PC-9 (cell line): ENCODE measurements at places on chromosomes 13 and 19. TPM values are rescaled to one million over a fixed set of nuclear protein-coding genes. Genes with fewer than 3 reads are reported as not detected.

The ADPRHL1 gene
- 11.5 and 16.9 TPM in 2 replicates for total RNA-seq

The GPI gene
- total RNA-seq, result 365 and 522 TPM in 2 replicates

The CCDC61 gene
- 22.8 and 24.8 TPM in 2 replicates for total RNA-seq

The RFXAP gene
- total RNA-seq, result 3.9 and 5.6 TPM in 2 replicates

The TMEM150B gene
- total RNA-seq, result not detected in 2 replicates

DNA sequence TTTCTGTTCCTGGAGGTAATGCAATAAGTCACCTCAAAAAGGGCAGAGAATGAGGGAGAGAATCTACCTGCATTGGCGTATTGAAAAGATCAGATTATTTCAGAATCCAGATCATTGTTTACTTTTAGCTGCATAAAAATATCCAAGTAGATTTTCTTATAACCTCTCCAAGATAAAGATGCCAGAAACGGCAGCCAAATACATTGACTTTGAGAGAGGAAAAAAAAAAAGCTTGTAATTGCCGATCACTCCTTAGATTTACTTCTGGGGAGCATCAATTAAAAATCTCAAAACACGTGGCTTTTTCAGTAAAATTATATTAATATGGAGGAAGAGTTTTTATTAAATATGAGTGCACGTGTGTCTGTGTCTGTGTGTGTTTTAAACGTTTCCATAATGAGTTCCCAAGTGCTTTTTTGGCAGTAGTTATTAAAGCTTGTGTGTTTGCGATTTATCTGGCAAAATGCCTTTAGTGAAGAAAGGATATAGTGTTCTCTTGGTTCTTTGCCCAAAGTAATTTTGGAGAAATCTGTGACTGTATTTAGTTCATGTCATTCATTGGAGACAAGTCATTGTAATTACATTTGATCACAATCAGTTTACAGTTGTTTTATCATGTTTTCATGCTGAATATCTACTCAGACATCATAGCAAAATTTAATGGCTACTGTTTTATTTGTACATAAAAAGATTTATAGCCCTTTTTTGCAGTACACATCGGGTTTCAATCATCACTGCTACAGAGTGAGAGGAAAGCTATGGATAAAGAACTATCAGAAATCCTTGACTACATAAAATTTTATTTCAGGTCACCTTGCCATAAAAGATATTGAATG lies 176.1 kb downstream of the TM9SF2 start:
- no peaks in the 10 kb centered on the region for H3K27me3 ChIP-seq
- H3K27ac ChIP-seq, result no peak overlapping the region
- no peaks in the 10 kb centered on the region for H3K4me1 ChIP-seq
- H3K4me3 ChIP-seq, result no peak overlapping the region

DNA sequence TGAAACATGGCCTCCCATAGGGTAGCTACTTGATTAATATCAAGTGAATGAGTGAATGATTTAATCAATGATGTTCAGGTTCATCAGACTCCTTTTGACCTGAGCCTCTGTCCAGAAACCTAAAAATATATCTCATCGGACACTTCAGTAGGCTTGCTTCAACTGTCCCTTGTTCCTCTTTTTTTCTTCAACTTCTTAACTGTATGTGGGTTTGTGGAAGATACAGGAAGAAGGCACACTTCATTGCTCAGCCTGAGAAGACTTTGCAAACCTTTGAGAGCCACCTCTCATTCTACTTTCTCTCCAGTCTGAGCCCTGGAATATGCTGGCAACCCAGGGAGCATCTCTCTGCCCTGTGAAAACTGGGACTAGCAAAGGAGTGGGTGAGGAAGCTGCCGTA lies 557.0 kb downstream of the FGF9 start:
- peaks cover 59% of the 10 kb centered on the region for H3K27me3 ChIP-seq
- no peak overlapping the region for H3K27ac ChIP-seq
- no peaks in the 10 kb centered on the region for H3K36me3 ChIP-seq
- H3K4me3 ChIP-seq, result no peak overlapping the region
- DNase-seq, result no peak

- DNase-seq, result no peak
- H3K4me3 ChIP-seq, result no peak overlapping the region
- no peak overlapping the region for H3K27ac ChIP-seq
- no peaks in the 10 kb centered on the region for H3K36me3 ChIP-seq
- no peaks in the 10 kb centered on the region for H3K27me3 ChIP-seq
Observed at GRCh38 chr13:80452279-80452678, 111.4 kb upstream of the SPRY2 start.

DNA sequence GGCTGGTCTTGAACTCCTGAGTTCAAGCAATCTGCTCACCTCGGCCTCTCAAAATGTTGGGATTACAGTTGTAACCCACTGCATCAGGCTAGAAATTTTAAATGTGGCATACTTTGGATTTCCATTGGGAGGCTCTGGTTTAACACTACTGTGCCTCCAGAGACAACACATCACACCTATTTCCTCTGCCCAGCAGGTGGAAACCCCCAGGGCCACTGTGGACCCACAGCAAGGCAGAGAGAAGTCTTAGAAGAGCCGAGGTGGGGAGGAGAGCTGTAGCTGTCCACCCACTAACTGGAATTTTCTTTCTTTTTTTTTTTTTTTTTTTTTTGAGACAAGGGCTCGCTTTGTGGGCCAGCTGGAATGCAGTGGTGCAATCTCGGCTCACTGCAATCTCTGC lies 39.4 kb downstream of the IER2 start:
- H3K27me3 ChIP-seq, result no peaks in the 10 kb centered on the region
- H3K27ac ChIP-seq, result no peak overlapping the region
- H3K36me3 ChIP-seq, result no peaks in the 10 kb centered on the region
- no peaks in the 10 kb centered on the region; the same call in 1 of the 2 replicates for H3K4me1 ChIP-seq
- no peak overlapping the region for H3K4me3 ChIP-seq

- no peak for DNase-seq
- H3K4me3 ChIP-seq, result no peak overlapping the region
- no peak overlapping the region for H3K27ac ChIP-seq
- H3K27me3 ChIP-seq, result no peaks in the 10 kb centered on the region
- H3K36me3 ChIP-seq, result no peaks in the 10 kb centered on the region
- H3K4me1 ChIP-seq, result peaks cover 20% of the 10 kb centered on the region
Observed at GRCh38 chr13:95260031-95260525, 41.2 kb downstream of the ABCC4 start.

- no peak overlapping the region for H3K27ac ChIP-seq
- no peaks in the 10 kb centered on the region for H3K36me3 ChIP-seq
- no peak overlapping the region for H3K4me3 ChIP-seq
- H3K4me1 ChIP-seq, result peaks cover 23% of the 10 kb centered on the region
- DNase-seq, result no peak
- no peaks in the 10 kb centered on the region for H3K27me3 ChIP-seq
Observed at GRCh38 chr19:45161738-45162607, 1.2 kb upstream of the NKPD1 start.

DNA sequence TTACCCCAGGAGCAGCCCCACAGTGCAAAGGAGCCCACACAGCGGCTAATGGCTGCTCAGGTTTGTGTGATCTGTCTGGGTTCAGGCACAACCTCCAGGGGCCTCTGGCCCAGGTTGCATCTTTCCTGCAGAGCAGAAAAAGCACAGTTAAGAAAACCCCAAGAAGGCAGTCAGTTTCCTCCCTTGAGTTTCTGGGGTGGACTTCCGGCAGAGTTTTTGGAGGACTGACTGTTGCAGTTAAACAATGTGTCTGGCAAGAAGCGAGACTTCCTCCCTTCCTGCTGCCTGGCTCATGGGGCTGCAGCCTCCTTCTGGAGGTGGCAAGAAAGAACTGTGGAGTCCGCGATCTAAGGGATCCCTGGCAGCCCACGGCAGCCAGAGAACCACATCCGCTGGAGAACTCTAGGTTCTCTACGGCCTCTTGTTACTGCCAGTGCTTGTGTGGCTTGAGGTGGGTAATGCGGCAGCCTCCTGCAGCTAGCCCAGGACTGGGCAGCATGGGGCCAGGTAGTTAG lies 114.4 kb downstream of the ZDHHC20 start:
- no peak overlapping the region for H3K27ac ChIP-seq
- DNase-seq, result no peak

GRCh38 chr19:35542209-35542608 lies 3.2 kb upstream of the TMEM147 start:
- no peak overlapping the region for H3K27ac ChIP-seq
- DNase-seq, result no peak
- H3K27me3 ChIP-seq, result no peaks in the 10 kb centered on the region

DNA sequence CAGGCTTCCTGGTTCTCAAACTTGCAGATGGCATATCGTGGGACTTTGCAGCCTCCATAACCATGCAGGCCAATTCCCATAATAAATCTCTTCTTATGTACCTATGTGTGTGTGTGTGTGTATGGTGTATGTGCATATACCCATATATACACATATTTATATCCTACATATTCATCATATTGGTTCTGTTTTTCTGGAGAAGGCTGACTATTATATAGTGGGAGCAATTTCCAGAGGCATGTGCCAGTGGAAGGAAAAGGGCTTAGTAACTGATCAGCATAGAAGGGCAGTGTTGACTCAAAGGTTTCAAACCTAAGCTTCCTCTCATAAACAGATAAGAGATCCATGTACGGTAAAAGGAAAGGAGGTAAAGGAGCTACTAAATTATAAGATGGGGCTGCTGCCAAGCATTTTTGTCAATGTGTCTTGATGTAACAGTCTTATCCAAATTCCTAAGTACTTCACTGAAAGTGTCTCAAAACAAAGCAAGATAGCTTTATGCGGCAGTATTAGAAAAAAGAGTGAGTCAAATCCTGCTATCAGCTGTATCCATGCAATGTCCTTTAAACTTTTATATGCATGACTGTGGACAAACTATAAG lies 432.1 kb downstream of the TBC1D4 start:
- H3K27me3 ChIP-seq, result no peaks in the 10 kb centered on the region
- no peaks in the 10 kb centered on the region for H3K36me3 ChIP-seq
- H3K4me3 ChIP-seq, result no peak overlapping the region
